T47D (cell line): ENCODE measurements at places on chromosomes 7 and 10.
A peak's percentile ranks its signal among the peaks of the same experiment; 100 is the strongest.

DNA sequence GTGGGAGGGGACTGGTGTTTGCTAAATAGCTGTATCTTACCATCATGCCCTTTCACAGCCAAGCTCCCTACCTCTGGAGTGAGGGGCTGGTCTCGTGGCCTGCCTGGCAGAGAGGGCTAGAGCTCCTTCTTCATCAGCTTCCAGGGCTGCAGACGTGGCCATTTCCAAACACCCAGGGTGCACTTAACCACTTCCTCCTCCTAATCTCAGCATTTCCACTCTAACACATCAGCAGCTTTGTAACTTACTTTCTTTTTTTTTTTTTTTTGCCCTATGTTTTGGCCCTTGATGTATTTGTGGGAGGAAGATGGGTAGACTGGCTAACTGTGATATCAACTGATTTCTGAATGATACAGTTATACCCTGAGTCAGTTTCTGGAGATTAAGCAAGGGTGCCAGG lies 27.4 kb downstream of the LRRC4 start:
- no peak for DNase-seq

- no peak for DNase-seq
Measured at GRCh38 chr10:68251625-68252495, 19.9 kb upstream of the ATOH7 start.

GRCh38 chr10:62745581-62745980 lies 58.9 kb upstream of the ADO start:
- DNase-seq: no peak

DNA sequence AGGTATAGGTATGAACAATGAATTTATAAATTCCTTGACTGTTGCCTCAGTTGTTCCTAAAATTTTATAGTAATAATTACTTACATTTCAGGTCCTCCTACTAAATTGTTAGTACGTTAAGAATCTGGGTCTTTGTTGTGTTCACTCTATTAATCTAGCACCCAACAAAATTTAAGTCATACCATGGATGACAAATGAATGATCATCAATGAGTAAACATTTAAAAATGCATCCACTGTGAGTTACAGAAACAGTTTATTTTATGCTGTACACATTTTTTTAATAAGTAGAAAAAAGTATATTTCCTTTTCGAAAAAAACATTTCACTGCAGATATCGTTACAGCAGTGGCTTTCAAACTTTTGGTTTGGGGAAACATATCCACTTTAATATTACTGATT lies 265.2 kb downstream of the PCLO start:
- no peak for DNase-seq

- no peak for DNase-seq
Measured at GRCh38 chr10:50931948-50932431, 46.6 kb upstream of the A1CF start.

GRCh38 chr7:98125759-98126158 lies 19.1 kb downstream of the LMTK2 start:
- no peak for DNase-seq

- no peak for DNase-seq
Measured at GRCh38 chr7:19144661-19145433, at the start of gene FERD3L. Gene FERD3L, minus strand, starts transcription at chr7:19145421. Its CDS starts 59 bp downstream, at chr7:19145362.

DNA sequence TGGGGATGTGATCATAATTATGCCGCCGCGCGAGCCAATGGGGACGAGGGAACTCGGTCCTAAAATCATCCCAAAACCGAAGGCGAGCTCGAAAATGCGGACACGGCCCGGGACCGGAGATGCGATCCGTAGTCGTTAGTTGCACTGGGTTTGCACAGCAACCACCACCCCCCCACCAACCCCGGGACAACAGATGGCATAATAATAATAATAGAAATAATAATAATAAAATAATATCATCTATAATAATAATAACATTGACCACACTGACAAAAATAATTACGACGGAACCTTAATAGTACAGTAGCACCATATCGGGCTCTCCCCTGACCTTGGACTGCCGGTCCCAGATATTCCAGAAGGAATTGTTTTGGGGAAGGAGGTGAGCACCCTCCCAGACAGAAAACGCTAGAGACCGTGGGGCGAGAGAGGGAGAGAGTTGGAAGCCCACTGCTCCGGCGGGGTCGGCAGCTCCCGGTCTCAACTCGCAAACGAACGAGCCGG lies 1.1 kb upstream of the EMX2 start:
- DNase-seq: no peak

- DNase-seq: no peak
Measured at GRCh38 chr7:103894656-103895596, 94.5 kb downstream of the RELN start.

DNA sequence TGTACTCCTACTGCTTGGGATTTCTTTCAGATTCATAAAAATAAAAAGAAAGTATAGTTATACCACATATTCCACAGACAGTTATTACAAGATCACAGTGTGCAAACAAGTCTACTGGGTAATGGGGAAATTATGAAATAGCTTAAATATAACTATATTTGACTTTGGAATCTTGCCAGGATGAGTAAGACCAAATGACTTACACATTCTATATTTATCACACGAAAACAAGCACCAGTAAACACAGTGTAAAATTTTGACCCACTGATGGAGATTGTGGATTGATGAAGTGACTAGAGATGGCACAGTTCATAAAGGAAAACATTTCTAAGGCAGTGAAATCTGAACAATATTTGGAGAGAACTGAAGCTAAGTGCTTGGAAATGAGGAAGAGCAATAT lies 339.7 kb downstream of the THSD7A start:
- DNase-seq: no peak

- DNase-seq: no peak
Measured at GRCh38 chr7:131934452-131934851, 378.0 kb upstream of the PODXL start.

DNA sequence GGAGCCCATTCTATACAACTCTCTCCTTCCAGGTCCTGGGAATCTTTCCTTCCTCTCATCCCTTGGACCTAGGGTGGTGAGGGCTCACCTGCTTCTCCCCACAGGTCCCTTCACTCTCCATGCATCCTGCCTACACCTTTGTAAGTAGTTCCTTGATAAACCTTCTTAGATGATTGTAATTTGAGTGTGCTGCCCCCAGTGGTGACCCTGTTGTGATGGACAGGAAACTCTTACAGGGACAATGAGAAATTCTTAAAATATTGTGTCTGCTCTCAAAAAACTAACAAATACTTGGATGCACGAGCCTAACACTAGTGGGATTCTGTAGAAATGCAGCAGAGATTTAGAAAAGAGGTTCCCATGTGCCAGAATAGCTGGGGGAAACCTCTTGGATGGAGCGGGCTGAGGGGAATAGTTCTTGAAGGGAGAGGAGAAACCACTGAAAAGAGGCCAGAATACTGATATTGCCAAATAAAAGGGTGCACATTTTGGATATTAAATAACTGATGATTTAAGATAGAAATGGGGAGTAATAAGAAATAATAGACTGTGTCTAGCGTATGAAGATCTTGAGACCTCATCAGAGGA lies 6.7 kb upstream of the PAXIP1 start:
- no peak for DNase-seq

GRCh38 chr7:23353172-23353571 lies 54.0 kb downstream of the MALSU1 start:
- no peak for DNase-seq

GRCh38 chr10:27673065-27673464 lies 72.6 kb downstream of the MKX start:
- no peak for DNase-seq

GRCh38 chr10:62638062-62638477 lies 166.4 kb upstream of the ADO start:
- no peak for DNase-seq

- peak; percentile 14 for DNase-seq
Measured at GRCh38 chr7:113945018-113945938, 26.5 kb upstream of the PPP1R3A start.

- DNase-seq: no peak
Measured at GRCh38 chr7:126578338-126578737, 674.4 kb downstream of the GRM8 start.

- DNase-seq: no peak
Measured at GRCh38 chr7:132635127-132635526, 58.9 kb upstream of the PLXNA4 start.

- DNase-seq: no peak
Measured at GRCh38 chr10:96752375-96752774, 32.1 kb upstream of the PIK3AP1 start.

DNA sequence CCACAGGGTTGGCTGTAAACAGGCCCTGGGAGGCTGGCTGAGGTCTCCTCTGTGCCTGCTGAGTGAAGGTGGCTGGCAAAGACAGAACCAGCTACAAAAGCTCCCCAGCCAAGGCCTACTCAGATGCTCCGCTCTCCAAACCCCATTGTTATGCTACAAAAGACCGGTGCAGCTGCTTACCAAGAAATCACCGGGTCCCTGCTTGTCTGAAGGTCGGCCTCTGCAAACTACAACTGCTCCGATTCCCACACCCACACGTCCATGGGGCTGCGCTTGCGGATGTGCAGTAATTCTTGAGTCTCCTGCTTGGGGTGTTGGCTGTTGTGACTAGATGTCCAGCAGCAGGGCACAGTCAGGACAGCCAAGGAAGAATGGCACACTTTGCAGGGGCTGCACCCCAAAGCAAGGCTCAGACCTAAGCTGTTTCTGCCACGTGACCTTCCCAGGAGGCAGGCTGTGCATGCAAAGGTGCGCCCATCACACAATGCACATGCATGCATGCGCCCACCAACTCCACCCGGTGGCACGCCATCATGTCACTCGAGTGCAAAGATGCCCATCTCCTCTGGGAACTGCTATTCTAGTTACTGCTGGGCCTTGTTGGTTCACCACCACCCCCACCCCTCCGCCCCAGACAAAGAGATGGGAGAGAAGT lies 97.8 kb downstream of the OAT start:
- no peak for DNase-seq

GRCh38 chr7:132548489-132549078 lies 27.7 kb downstream of the PLXNA4 start:
- DNase-seq: no peak

DNA sequence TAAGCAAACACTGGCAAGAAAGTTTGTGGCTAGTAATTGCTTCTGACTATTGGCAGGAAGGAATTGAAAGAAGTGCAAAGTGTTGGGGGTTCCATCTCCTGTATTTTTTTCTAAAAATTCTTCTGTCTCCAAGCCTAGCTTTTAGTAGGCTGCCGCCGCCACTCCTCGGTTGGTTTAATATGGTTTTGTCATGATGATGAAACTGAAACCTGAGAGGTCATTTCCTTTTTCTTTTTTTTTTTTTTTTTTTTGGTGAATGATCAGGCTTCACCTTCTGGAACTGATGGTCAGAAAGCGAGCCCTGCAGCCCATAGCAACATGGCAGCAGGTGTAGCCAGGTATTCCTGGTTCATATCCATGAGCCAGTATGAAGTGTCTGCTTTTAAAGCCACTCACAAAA lies 75.3 kb upstream of the AGBL3 start:
- no peak for DNase-seq

GRCh38 chr10:61406242-61406641 lies 46.9 kb downstream of the TMEM26 start:
- DNase-seq: no peak

GRCh38 chr7:44646176-44646920 lies 39.9 kb downstream of the OGDH start:
- no peak for DNase-seq

GRCh38 chr10:72164617-72165016 lies 51.2 kb upstream of the ANAPC16 start:
- DNase-seq: peak; percentile 5

GRCh38 chr7:69799048-69799697 lies 200.9 kb downstream of the AUTS2 start:
- no peak for DNase-seq

GRCh38 chr7:24129597-24129996 lies 154.4 kb upstream of the NPY start:
- no peak for DNase-seq

- DNase-seq: no peak
Measured at GRCh38 chr7:130712416-130712815, 21.6 kb downstream of the KLF14 start.

DNA sequence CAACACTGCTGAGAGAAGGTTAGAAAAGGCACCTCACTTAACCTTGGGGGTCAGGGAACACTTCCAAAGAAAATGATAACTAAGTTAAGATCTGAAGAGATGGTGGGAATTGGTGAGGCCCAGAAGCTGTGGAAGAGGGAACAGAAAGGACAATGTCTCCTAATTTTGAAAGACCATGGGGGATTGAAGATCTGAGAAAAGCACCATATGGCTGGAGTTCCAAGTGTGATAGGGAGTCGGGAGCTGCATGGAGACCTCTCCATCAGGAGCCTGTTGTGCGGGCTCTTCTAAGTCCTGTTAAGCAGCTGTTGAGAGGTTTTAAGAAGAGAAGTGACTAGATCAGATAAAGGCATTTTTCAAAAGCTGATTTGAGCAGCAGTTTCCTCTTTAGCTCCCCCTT lies 254.3 kb downstream of the CDK14 start:
- no peak for DNase-seq

- DNase-seq: no peak
Measured at GRCh38 chr10:95400787-95401186, 110.0 kb upstream of the PDLIM1 start.

DNA sequence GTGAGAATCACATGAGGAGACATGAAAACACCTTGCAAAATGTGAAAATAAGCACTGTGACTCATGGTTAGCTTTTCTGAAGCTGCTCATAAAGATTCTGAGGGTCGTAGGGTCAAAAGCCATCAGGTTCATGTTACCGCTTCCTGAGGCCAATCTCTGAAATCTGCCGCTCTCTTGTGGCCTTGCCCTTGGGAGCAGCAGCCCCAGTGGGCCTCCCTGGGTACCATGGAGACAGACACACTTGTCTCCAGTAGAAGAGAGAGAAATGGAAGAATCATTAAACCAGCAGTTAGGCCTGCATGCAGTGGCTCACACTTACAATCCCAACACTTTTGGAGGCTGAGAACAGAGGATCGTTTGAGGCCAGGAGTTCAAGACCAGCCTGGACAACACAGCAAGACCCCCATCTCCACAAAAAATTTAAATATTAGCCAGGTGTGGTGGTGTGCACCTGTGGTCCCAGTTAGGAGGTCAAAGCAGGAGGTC lies 42.8 kb downstream of the NIPSNAP2 start:
- no peak for DNase-seq

DNA sequence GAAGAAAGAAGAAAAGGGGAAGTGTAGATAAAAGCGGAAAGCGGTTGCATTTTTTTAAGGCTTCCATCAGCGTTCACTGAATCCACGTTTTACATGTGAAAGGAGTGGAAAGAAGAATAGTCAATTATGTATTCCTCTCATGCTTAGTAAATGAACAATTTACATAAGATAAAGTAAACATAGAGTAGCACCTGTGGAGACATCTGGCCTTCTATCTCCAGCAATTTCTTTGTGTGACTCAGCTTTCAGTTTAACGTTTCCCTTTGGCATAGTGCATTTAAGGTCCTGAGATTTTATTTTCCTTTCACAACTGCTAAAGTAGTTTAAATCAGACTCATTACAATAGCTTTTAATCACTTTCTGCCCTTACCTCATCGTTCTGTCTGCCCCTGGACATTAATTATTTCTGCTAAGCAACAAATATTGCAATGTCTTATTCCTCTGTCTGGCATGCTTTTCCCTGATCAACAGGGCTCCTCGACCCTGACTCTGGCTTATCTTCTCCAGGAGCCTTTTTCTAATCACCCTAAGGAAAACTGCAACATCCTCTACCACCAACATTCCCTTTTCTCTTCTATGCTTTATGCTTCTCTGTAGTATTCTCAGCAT lies 383.5 kb upstream of the VWC2 start:
- no peak for DNase-seq
